ENCODE measurements at places on chromosomes 4 and X.

DNA sequence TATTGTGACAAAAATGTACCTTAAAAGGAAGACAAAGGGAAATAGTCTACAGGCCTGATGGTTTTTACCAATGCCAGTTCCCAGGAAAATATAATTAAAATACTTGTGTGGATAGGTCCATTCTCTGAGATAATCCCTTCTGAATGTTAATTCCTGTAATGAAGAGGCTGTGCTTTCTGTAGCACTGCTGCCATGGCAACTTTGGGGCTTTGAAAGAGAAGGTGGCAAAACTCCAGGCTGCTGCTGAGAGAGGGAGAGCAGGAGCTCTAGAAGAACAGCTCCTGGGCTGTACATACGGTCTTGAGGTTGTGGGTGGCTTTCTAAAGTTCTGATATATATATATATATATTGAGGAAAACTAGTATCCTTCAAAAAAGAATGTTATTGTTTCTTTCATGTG, 125.4 kb downstream of the PDLIM5 start:
- DNase-seq = no peak

GRCh38 chr4:25174674-25175073, 14.4 kb upstream of the SEPSECS start:
- no peak for DNase-seq

DNA sequence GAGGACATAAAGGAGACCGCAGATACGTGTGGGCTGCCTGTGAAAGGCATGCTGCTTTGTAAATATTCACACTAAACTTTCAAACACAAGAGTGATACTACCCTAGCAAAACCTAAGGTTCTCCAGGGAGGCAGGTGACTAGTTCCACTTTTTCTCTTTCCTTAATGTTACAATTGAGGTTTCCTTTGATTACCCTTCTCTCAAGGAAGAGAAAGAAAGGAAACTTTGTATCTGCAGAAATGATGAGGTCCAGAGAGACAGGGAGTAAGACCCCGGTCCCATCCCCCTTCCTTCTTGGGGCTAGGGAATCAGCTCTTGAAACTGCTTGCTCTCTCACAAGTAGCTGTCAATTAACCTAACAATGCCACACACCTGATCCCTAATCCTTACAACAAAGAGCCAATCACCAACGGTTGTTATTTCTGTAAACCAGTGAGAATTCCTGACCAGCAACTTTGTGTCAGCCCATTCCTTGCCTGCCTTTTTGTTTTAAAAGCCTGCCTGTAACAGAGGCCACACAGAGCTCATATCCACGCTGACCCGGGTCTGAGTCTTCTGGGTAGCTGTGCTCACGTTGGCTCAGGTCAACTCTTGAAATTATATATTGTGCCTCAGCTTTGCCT, 754.8 kb upstream of the FRG1 start:
- DNase-seq = no peak

- DNase-seq = no peak
These were observed 1.5 kb downstream of the ABCE1 start for GRCh38 chr4:145099653-145100052.

DNA sequence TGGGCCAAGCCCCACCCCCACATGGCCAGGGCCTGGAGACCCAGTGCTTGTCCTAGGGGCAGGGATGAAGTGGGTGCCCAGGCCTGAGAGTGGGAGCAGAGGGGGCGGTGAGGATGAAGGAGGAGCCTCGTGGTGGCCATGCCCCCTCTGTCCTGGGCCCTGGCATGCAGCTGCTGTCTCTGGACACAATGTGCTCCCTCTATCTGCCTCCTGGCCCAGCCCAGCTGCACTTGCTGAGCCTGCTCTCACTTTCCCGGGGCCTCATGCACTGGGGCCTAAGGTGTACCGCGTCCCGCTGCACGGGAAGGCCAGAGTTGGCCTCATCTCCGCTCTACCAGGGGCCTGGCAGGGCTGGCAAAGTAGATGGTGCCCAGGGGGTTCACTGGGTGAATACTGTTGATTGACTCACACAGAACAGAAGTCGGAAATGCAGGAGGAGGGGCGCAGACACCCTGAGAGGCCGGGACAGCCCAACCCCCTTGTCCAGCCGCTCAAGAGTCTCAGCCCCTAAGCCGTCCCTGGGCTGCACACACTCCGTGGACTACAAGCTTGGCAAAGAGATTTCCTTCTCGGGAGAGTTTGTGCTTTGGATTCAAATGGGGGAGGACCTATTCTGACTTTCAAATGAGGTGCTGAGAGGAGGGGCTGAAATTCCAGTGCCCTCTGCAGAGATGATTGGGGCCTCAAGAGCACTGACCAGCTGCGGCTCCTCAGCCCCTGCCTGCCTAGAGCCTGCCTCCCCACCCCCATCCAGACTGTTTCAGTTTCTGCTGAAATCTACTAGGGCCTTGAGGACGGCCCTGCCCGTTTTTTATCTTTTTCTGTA, 112.4 kb downstream of the PSAPL1 start:
- no peak for DNase-seq

- no peak for DNase-seq
These were observed 34.7 kb downstream of the IL13RA1 start for GRCh38 chrX:118761939-118762707.

GRCh38 chr4:48483777-48484493, 792 bp downstream of the SLC10A4 start:
- no peak for DNase-seq

DNA sequence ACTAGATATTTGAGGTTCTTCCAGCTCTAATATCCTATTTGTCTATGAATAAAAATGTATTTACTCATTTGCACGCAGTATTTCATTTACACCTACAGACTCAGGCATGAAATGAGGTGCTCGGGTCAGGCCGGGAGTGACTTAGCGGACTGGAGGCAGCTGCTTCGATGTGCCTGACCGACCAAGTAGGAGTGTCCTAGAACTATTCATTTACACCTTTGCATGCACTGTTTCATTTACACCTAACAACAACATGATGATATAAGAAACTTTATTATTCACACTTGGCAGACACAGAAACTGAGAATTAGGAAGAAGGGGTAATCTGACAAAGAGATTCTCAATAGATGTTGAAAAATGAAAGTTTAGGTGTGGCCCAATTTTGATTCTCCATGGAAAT, 28.7 kb upstream of the FAT1 start:
- no peak for DNase-seq

DNA sequence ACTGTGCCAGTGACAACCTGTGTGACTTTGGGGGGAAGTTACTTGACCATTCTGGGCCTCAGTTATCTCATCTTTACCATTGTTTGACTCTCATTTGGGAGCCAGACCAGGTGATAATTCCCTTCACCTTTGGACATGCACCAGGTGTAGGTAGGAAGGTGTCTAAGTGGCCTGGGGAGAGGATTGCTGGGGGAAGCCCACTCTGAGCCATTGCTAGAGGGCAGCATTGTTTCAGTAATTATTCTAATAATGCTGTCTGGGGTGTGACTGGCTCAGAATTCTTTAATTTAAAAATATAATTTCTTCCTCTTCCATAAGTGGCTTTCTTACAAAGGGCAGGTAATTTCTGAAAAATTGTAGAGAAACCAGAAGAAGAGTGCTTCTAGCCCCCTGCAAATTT, 104.3 kb downstream of the RTL9 start:
- DNase-seq = no peak

GRCh38 chr4:113183032-113183605, 133.7 kb downstream of the ANK2 start:
- no peak for DNase-seq

DNA sequence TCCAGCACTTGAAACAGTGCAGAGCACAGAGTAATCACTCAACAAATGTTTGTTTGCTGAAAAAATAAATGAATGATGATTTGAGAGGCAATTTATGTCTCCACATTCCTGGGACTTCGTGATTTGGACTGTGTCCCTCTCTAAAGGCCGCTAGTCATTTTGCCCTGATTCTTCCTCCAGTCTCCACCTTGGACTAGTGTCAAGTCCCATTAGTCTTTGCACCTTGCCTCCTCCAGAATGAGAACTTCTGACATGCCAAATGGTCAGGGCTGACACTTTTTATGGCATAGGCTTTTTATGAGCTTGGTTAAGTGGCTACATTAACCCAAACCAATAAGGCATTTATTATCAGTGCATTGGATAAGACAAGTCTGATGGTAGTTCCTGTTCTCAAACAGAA, 65.1 kb upstream of the POF1B start:
- DNase-seq = no peak

- DNase-seq = no peak
These were observed 107.9 kb upstream of the ELOVL6 start for GRCh38 chr4:110306303-110306702.

GRCh38 chr4:17218786-17219185, 293.1 kb downstream of the QDPR start:
- no peak for DNase-seq

DNA sequence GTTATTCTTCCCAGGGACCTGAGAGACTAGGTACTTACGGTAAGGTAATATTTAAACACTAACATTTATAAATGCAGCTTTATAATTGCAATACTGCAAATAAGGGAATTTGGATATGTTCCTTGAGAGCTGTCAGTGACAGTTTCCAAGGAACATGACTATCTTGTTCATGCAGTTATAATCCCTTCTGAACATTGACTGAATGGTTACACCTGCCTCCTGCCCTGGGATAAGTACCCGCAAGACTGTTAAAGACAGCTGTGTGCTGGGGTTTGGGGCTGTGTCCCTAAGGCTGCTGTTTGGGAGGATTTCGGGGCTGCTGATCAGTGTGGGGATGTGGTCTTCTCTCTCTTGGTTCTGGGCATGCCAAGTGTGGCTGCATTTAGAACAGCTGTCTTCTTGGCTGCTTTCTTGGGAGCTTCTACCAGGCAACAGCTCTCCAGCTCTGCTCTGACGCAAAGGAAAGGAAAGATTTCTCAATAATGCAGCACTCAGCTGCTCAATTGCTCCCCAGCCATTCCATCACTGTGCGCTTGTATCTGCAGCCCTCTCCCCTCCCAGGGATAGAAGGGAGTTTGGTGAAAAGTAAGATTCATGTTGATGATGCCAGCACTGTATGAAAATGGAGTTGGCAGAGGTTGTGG, 298.8 kb upstream of the TAPT1 start:
- no peak for DNase-seq

- DNase-seq = no peak
These were observed 231.4 kb upstream of the ANKRD50 start for GRCh38 chr4:124943938-124944337.

Measured in stimulated activated CD4-positive, alpha-beta T cell treated with anti-CD3 and anti-CD28 coated beads, Interleukin-1b, Interleukin-23, amount 100 ng/mL, for 1 hour (primary cell).